ENCODE measurements at places on chromosomes 5 and 9.

GRCh38 chr5:139692679-139693308 lies 44.6 kb downstream of the CXXC5 start:
- H3K4me3 ChIP-seq = no peak overlapping the region
- peaks cover 47% of the 10 kb centered on the region for H3K4me1 ChIP-seq
- no peak overlapping the region for H3K27ac ChIP-seq
- DNase-seq = no peak
- no peaks in the 10 kb centered on the region for H3K27me3 ChIP-seq

DNA sequence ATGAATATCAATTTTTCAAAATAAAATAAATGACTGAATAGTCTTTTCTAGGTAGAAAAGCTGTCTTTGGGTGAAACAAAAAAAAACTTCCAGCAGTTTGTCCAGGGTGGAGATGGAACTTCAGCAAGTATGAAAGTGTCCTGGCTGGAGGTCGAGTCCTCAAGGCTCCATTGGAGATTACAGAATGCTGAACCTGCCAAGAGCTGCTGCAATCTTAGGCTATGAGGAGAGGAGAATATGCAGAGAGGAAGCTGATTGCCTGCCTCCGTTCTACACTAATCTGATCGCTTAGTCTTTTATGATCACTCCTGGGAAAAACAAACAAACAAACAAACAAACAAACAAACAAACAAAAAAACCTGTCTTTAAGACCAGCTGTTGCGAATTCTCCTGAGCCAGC lies 50.6 kb downstream of the NREP start:
- no peak for DNase-seq
- no peaks in the 10 kb centered on the region for H3K27me3 ChIP-seq
- H3K4me3 ChIP-seq = no peak overlapping the region

GRCh38 chr5:100803397-100803796 lies 99.7 kb downstream of the ST8SIA4 start:
- H3K27me3 ChIP-seq = no peaks in the 10 kb centered on the region
- peaks cover 9% of the 10 kb centered on the region for H3K4me1 ChIP-seq
- no peaks in the 10 kb centered on the region for H3K36me3 ChIP-seq
- no peak overlapping the region for H3K27ac ChIP-seq

- no peaks in the 10 kb centered on the region for H3K36me3 ChIP-seq
- no peaks in the 10 kb centered on the region for H3K4me1 ChIP-seq
- DNase-seq = no peak
- no peak overlapping the region for H3K27ac ChIP-seq
- no peaks in the 10 kb centered on the region for H3K27me3 ChIP-seq
Measured at GRCh38 chr9:88791105-88791805, 200.0 kb upstream of the S1PR3 start.

DNA sequence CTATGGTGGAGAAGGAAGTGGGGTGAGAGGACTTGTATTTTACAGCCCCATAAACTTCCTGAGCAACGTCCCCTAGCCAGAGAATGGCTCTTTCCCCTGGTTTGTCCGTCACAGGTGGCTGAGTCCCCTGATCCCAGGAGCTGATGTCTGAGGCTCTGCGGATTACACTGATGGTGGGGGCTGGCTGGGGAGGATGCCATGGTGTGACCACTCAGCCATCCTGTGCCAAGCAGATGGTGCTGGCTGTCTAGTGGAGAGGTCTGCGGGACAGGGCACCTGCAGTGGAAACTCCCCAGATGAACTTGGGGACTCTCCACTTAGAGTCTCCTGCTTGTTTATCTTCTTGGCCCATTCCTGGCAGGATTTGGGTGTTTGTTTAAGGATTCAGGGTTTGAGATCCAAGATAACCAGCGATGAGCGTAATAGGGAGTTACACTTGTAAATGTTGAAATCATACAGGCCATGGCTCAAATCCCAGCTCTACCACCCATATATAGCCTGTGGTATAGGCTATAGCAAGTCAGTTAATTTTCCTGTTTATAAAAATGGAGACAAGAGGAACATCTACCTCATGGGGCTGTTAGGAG lies 4.7 kb upstream of the PTGS1 start:
- peaks cover 6% of the 10 kb centered on the region for H3K4me1 ChIP-seq
- H3K27ac ChIP-seq = no peak overlapping the region
- H3K27me3 ChIP-seq = no peaks in the 10 kb centered on the region
- no peak for DNase-seq

GRCh38 chr5:111585291-111585690 lies 73.0 kb upstream of the STARD4 start:
- no peaks in the 10 kb centered on the region for H3K27me3 ChIP-seq
- H3K4me3 ChIP-seq = no peak overlapping the region
- no peak for DNase-seq

All from B cell (primary cell).